ENCODE measurements at places on chromosomes 7 and 10. TPM values are rescaled to one million over a fixed set of nuclear protein-coding genes. Genes with fewer than 3 reads are reported as not detected.

GRCh38 chr7:130904031-130904757 is 170.2 kb upstream of the KLF14 start:
- no peak for DNase-seq

DNA sequence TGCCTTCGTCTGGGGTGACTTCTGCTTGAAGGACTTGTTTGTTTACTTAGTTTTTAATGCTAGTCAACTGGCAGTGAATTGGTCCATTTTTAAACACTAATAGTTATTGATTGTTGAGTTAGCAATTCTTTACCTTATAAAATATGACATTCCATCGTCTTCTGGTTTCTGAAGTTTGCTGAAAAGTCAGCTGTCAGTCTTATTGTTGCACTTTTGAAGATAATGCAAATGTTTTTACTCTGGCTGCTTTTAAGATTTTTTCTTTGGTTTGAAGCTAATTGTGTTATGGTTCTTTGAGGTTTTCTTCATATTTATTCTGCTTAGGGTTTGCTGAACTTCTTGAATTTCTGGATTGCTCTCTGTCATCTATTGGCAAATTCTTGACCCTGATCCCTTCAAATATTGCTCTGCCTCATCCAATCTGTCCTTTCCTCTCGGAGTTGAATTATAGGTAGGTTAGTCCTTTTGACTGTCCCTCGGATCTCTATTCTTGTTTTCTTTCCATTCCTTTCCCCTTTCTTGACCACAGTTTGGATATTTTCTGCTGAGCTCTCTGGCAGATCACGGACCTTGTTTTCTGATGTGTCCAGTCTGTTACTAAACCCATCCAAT is 24.2 kb downstream of the MGMT start:
- no peak for DNase-seq

GRCh38 chr10:116464257-116464656 is 36.6 kb downstream of the PNLIPRP3 start:
- no peak for DNase-seq

- no peak for DNase-seq
Measured at GRCh38 chr7:94698275-94698674, 42.3 kb upstream of the SGCE start.

DNA sequence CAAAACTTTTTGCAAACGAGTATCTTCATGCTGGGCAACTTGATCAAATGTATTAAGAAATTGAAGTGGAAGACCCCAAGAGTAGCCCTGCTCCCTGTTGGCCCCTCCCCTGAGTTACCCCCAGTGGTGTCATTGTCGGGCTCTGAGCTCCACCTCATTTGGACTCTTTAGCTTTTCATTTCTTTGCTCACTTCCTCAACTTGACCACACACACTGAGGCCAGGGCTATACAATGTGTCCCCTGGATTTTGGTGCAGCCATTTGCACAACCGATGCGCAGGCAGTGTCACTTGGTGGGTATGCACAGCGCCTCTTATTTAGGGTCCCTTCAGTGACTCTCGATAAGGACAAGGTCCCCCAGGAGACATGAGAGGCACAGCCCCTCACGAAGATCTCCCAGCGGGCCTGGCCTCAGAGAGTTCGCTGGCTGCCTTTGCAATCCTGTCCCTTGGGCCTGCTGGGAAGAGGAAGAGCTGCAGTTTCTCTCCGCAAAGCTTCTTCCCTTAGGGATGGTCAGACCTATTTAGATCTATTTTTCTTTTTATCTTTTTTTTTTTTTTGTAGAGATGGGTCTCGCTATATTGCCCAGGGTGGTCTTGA is 2.5 kb upstream of the MUC3A start:
- DNase-seq = no peak

DNA sequence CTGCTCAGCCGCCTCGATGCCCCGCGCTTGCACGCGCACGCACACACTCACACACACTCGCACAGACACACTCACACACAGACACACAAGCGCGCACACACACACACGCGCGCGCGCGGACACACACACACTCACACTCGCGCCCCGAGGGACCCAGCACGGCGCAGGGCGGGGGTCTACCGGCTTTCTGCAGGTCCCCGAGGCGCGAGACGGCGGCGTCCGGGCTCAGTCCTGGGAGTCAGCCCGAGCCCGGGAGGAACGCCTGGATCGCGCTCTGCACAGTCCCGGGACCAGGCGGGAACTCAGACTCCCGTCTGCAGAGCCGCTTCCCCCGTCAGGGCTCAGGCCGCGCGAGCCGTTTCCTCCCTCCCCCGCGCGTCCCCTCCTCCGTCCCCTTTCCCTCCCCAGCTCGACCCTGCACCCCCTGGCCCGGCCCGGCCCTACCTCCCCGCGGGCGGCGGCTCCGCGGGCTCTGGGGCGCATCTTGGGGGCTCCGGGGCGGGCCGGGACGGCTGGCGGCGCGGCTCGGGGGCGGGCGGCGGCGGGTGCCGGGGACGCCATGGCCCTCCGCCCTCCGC is 464 bp downstream of the DENND2A start:
- no peak for DNase-seq

The CABCOCO1 gene
- total RNA-seq = 0.38 TPM

The ERCC6 gene
- total RNA-seq = 9.0 TPM

The SAMD9 gene
- 48.6 TPM for total RNA-seq

The FKBP6 gene
- not detected for total RNA-seq

Data from esophagus squamous epithelium (tissue), 5 donors.